ENCODE measurements at places on chromosomes 3 and 15. TPM values are rescaled to one million over a fixed set of nuclear protein-coding genes. Genes with fewer than 3 reads are reported as not detected.

NTRK3 gene
- total RNA-seq, result not detected

FEZF2 gene
- not detected for total RNA-seq

PTPRG gene
- 11.1 TPM for total RNA-seq

ZNF501 gene
- total RNA-seq, result 6.8 TPM

SPTBN5 gene
- total RNA-seq, result 0.53 TPM

A4GNT gene
- total RNA-seq, result not detected

SYNPR gene
- total RNA-seq, result not detected

CSPG5 gene
- total RNA-seq, result 0.26 TPM

MUC13 gene
- total RNA-seq, result not detected

INKA1 gene
- total RNA-seq, result 19.5 TPM

- DNase-seq, result no peak
Measured at GRCh38 chr3:161221806-161222600, 892 bp downstream of the NMD3 start.

GRCh38 chr15:35115155-35115725 is 30.1 kb upstream of the NANOGP8 start:
- no peak for DNase-seq

GRCh38 chr3:112043621-112044201 is 9.2 kb downstream of the TMPRSS7 start:
- DNase-seq, result peak; percentile 66

DNA sequence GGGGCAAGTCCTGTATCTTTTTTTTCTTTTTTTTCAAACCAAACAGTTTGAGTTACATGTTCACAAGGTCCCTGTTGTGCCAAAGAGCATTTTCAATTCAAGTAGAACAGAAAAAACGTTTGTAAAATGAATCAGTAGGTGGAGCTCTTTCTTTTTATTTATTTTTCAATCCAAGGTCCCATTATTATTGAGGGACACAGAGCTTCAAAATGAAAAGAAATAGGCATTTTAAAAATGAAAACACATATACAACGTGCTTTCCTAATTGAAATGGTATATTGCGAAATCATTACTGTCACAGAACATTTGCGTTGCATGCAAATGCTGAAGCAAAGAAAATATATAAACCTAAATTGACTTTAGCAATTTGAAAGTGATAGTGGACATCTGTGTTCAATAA is 711.0 kb downstream of the MECOM start:
- peak; percentile 64 for DNase-seq

DNA sequence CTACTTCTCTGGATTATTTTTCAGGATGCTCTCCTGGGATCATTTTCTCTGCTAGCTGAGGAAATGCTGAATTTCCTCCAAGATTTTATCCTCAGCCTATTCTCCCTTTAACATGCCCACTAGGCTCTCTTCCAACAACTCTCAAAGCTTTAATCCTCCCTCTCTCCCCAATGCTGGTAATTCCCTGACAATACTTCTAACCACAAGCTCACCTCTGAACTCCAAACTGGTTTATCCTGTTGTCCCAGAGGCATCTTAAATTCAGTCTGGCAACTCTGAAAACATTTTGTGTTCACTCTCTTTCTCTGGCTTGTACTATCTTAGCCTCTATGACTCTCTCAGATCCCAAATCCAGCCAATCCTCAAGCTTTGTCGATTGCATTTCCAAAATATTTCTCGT is 490.3 kb downstream of the MECOM start:
- peak; percentile 91 for DNase-seq

DNA sequence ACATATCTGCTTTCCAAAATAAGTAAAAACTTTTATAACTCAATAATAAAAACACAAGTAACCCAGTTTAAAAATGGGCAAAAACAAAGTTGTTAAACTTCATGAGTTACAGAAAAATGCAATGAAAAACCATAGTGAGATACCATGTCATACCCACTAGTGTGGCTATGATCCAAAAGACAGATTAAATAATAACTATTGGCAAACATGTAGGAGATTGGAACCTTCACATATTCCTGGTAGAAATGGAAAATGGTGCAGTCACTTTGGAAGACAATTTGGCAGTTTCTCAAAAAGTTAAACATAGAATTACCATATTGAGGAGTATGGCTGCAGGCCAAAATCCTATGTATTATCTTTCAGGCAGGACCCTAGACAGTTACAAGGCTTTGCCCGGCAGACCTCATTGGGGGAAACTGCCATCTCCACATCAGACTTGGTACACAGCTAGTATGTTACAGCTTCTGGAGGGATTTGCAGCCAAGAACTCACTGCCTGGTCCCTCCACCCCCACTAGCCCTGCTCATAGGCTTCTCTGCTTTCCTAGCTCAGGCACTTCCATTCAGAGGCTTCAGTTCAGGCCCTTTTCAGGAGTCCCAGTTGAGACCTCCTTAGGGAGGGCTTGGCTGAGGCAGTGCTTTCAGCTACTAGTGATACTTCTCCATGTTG is 147.8 kb downstream of the NEK10 start:
- no peak for DNase-seq

DNA sequence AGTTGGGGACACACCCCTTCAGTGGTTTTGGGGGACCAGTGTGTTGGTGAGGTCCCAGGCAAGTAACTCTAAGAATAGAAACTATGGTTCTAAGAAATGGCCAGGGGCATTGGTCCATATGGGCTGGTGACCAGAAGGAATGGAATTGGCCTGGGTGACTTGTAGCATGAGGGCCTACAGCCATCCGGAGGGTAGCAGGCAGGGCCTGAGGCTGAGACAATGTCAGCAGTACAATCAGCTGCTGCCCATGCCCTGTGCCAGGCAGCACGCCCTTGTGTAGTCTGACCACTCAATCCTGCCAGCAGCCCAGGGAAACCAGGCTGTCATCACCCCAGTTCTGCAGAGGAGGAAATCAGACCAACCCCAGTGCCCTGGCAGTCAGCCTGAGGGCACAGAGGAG is 100.6 kb downstream of the DNAJB8 start:
- no peak for DNase-seq

DNA sequence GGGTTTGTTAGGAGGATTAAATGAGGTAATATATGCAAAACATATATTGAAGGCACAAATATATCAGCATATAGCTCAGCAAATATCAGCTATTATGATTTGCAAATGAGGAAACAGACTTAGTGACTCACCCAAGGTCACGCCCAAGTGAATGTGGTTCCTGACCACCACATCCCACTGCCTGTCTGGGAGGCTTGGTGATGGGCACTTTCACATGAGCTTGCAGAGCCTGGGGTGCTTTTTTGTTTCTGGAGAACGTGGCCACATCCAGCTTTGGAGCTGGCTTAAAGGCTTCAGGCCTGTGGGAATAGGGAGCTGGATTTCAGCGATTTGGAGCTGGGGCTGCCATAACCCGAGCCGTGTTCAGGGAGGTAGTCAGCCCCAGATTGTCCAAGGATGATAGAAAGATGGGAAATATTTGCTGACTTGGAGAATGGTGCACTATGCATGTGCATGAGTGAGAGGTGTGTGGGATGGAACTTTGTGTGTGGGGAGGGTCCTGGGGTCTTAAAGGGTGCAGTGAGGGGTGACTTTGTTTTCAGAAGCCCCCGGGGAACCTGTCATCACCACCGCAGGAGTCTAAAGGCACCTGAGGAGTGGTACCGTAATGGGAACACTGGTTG is 12.0 kb upstream of the FGD5 start:
- DNase-seq, result peak; percentile 48

DNA sequence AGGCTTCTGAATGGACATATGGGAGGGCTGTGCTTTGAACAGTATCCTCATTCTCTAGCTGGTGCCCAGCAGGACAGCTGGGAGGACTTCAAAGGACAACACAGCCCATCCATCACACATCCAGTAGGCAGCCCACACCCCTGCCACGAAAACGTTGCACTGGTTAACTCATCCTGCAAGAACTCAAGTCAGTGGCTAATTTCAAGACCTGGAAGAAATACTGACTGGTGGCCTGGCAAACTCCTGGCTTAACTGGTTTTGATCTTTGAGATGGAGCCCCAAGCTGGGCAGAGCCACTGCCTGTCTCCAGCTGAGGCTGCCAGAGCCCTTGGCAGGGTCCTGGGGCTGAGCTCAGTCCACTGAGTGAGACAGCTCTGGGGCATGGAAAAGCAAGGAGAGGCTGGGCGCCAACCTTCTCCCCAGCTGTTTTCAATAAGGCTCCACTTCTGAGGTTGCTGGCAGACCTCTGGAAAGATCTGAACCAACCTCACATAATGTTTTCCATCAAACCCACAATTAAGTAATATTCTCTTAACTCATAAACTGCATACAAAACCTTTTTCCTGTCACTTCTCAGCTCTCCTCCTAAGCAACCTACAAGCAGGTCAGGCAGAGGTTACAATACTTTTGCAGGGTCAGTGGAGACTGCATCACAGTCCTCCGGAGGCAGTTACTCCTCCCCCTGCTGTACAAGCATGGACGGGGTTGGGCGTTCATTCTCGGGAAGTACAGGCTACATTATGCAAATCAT is 110.3 kb downstream of the MYLK start:
- no peak for DNase-seq

DNA sequence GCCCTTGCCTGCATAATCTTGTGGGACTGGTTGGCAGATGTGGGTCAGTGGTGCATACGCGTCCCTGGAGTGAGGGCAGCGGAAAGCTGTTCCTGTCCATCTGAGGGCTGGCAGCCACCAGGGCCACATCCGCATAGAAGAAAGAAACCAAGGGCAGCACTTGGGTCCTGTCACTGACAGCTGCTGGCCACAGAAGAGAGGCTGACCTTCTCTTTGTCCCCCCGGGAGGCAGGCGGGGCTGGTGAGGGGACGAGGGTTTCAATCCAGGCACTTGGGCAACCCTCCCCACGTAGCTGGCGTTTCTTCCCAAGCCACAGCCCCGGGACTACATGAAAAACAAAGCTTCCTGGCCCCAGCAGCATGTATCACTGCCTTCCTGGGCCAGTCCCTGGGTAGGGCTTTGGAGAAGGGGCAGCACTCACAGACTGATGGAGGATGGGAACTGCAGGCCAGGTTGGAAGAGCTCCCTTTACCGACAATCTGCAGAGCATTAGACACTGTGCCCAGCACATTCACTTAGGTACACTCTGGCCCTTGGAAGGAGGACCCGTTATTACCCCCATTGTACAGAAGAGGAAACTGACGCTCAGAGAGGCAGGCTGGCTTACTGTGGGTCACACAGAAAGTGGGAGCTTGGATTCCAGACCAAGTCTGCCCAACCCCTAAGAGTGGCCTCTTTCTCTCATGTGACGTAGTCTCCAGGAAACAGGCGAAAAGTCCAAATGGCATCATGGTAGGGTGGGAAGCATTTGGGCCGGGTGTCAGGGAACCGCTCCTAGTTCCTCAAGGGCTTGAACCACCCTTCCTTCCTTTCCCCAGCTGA is 78.8 kb upstream of the SLC6A6 start:
- DNase-seq, result no peak

- peak; percentile 13 for DNase-seq
Measured at GRCh38 chr3:174873832-174874657, 14.9 kb downstream of the NAALADL2 start.

DNA sequence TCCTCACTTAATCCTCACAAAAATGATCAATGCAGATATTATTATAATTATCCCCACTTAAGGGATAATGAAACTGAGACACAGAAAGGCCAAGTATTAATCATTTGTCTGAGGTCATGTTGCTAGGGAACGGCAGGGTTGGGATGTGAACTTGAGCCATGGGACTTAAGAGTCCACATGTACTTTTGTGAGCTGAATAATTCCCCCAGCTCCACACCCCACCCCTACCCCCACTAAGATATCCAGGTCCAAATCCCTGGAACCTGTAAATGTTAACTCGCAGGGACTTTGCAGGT is 290.5 kb upstream of the GADL1 start:
- DNase-seq, result no peak

DNA sequence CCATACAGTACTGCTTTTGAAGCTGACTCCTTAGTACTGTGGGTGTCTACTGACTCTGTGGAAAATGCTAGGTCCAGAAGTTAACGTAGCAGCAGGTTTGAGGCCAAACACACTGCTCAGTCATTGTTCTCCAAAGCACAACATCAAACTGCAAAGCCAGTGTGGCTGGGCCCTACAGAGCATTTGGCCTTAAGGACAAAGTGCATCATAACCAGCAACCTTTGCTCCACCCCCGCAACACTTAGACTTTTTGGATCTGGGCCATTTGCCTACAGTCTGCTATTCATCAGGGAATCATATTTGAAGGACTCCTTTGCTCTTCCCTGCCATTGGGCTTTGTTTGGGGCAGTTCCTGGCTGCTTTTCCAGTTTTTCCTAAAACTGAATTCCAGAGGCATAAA is 43.1 kb upstream of the ARL6 start:
- DNase-seq, result no peak

GRCh38 chr15:75104804-75105557 is 81.6 kb downstream of the PPCDC start:
- DNase-seq, result peak; percentile 99

GRCh38 chr3:184175981-184176376 is 1.3 kb downstream of the AP2M1 start:
- no peak for DNase-seq

GRCh38 chr3:188926741-188927511 is 244.8 kb upstream of the TPRG1 start:
- no peak for DNase-seq

DNA sequence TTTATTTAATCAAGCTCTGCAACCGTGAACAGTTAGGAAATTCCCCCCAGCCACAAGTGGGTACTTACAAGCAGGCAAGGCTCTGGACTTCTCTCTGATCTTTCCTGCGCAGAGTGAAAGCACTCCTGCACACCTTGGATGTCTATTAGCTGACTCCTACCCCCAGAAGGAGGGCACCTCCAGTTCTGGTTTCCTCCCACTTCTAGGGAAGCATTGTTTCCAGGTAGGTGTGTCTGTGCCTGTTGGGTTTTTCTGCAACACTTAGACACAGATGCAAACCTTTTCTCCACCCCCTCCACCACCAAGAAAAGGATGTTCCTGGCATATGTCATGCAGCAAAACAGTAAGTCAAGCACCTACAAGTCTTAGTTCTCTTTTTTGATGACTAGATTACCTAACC is at the start of gene ZBED2:
Gene ZBED2 (minus strand): TSS at position 115 of the 400 bp plus-strand sequence. CDS start 1,145 bp downstream, outside the sequence.
- DNase-seq, result peak; percentile 99

GRCh38 chr3:197505796-197506548 is 49.8 kb downstream of the BDH1 start:
- DNase-seq, result no peak

DNA sequence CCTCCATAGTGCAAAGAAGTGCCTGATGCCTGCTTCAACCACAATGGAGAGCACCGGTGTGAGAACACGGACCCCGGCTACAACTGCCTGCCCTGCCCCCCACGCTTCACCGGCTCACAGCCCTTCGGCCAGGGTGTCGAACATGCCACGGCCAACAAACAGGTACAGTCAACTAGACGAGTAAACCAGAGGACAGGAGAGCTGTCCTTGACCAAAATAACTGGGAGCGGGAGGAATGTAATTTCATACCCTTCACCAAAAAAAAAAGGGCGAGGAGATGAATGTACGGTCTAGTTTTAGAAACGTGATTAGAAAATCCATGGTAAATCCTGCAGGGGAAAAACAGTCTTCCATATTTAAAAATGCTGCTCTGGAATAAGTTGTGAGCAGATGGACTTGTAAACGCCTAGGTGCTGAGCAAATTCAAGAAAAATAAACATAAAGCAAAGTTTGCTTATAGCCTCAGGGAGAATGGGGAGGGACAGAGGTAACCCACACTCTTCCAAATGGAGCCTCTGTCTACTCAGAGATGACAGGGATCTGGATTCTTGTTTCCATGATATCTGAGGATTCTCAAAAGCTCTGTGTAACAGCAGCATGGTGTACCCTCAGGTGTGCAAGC is 8.4 kb downstream of the THBS1 start:
- DNase-seq, result peak; percentile 8

GRCh38 chr3:98733053-98733811 is 29.9 kb upstream of the ST3GAL6 start:
- no peak for DNase-seq

GRCh38 chr3:52532838-52533622 is 627 bp downstream of the NT5DC2 start:
- DNase-seq, result no peak
